ENCODE measurements at places on chromosomes 1 and 21.

- no peak for DNase-seq
Observed at GRCh38 chr1:240441669-240442068, 170.3 kb downstream of the GREM2 start.

GRCh38 chr1:202270871-202271326, 70.8 kb downstream of the UBE2T start:
- DNase-seq: no peak

GRCh38 chr1:105591681-105592080, 1464.8 kb upstream of the PRMT6 start:
- no peak for DNase-seq

DNA sequence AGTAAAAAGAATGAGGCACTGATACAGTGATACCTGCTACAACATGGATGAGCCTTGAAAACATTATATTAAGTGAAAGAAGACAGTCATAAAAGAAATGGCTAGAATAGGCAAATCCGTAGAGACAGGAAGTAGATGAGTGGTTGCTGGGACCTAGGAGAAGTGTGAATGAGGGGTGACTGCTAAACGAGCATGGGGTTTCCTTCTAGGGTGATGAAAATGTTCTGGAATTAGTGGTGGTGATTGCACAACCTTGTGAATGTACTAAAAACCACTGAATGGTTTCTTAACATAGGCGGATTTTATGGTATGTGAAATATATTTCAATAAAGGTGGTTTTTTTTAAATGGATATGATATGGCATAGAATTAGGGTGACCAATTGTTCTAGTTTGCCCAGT, 12.6 kb upstream of the SERINC2 start:
- DNase-seq: no peak
